ENCODE measurements at places on chromosomes 3 and 15. TPM values are rescaled to one million over a fixed set of nuclear protein-coding genes. Genes with fewer than 3 reads are reported as not detected.

GRCh38 chr15:50098545-50098944 is 20.5 kb downstream of the ATP8B4 start:
- no peak for DNase-seq

DNA sequence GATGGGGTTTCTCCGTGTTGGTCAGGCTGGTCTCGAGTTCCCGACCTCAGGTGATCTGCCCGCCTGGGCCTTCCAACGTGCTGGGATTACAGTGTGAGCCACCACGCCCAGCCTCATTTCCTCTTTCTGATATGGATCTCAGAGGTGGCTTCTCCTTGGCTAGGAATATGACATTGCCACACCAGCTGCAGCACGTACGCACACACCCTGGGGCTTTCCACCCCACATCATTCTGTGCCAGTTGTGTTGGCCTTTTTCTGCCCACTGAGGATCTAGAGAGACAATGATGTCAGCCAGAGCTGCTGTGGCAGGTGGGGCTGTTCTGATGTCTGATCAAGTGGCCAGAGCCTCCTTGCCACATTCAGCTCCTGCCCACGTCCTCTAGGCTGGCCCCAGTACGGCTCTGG is 29.0 kb downstream of the TMEM45A start:
- no peak for DNase-seq

- no peak for DNase-seq
Measured at GRCh38 chr3:55609230-55609827, 122.2 kb upstream of the WNT5A start.

DNA sequence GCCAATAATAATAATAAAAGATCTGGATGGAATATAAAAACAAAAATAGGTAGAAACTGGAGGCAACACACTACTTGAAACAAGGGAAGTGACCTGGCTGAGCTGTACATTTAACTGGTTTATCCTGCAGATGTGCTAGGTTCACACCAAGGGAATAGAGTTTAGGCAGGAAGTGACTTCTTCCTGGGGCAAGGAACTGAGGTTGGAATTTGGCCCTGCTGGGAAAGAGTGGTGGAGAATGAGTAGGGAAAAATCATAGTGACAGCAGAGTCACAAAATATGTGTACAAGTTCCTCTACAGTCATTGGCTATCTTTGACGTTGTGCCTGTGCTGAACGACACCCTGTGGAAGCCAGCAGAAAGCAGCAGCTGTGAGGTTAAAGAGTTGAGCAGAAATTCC is 44.1 kb downstream of the ARHGAP11B start:
- peak; percentile 21 for DNase-seq

GRCh38 chr3:41317718-41318117 is 118.4 kb downstream of the CTNNB1 start:
- peak; percentile 66 for DNase-seq

DNA sequence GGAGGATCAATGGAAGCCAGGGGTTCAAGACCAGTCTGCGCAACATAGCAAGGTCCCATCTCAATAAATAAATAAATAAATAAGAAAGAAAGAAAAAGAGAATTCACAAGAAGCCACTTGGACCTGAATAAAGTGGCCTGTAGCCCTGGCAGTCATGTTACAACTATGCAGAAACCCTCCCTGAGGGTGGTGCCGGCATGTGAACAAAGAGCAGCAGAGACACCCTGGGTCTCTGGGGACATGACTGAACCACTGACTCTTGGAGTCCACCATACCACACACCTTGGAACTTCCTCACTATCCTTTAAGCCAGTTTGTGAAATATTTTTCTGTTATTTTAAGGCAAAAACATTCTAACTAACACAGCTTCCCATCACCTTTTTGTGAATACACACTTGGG is 93.0 kb downstream of the MEIS2 start:
- no peak for DNase-seq

GRCh38 chr3:188037965-188038581 is 115.9 kb upstream of the LPP start:
- DNase-seq, result peak; percentile 75

DNA sequence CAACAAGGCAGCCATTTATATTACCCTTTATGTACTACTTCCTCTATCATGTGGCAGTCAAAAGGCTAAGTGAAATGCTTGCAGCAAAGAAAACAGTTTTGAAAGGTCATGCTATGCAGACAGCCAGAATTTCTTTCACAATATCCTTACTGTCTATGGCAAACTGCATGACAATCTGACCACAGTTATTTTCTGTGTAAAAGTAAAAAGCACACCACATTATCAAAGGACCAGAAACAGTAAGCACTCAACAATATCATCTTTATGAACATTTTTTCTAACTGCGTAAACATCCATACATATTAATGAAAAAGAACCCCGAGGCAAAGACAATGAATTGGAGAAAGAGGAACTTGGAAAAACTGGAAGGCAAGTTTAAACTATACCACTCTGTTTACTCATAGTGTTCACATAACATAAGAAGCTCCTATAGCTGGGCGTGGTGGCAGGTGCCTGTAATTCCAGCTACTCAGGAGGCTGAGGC is 47.9 kb downstream of the PIK3CB start:
- DNase-seq, result peak; percentile 25

GRCh38 chr15:74301583-74302361 is 65.6 kb downstream of the CCDC33 start:
- DNase-seq, result no peak

The LRRC34 gene
- not detected for total RNA-seq
